Activated CD4-positive, alpha-beta T cell treated with anti-CD3 and anti-CD28 coated beads, Interleukin-2, amount 50 U/mL, for 48 hours (primary cell): ENCODE measurements at places on chromosomes 13 and 19.

GRCh38 chr19:51458051-51458645 is at the start of gene SIGLEC8:
SIGLEC8 (minus strand) TSS chr19:51458454; CDS start chr19:51458387, 67 bp downstream.
- DNase-seq, result no peak

GRCh38 chr19:38211151-38211591 is 12.9 kb downstream of the DPF1 start:
- DNase-seq, result no peak

- DNase-seq, result no peak
Measured at GRCh38 chr19:17266026-17266425, 1.2 kb upstream of the BABAM1 start.

DNA sequence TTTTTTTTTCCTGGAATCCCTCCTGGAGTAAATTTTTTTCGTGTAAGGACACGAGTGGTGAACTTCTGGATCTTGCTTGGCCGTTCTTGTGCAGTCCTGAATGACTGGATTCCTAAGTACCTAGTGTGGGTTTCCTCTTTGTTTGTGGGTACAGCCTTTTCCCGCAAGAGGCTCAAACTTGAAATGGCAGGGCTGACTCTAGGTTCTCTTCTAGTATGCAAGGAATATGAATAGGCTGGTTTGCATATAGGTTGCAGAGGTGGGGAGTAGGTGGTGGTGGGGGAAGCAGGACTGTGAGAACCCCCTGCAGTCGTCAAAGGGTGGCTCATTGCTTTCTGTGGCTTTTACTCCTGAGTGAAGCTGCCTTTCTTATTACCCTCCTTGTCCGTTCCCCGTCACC is 13.6 kb downstream of the UBAC2 start:
- DNase-seq, result peak; percentile 74

DNA sequence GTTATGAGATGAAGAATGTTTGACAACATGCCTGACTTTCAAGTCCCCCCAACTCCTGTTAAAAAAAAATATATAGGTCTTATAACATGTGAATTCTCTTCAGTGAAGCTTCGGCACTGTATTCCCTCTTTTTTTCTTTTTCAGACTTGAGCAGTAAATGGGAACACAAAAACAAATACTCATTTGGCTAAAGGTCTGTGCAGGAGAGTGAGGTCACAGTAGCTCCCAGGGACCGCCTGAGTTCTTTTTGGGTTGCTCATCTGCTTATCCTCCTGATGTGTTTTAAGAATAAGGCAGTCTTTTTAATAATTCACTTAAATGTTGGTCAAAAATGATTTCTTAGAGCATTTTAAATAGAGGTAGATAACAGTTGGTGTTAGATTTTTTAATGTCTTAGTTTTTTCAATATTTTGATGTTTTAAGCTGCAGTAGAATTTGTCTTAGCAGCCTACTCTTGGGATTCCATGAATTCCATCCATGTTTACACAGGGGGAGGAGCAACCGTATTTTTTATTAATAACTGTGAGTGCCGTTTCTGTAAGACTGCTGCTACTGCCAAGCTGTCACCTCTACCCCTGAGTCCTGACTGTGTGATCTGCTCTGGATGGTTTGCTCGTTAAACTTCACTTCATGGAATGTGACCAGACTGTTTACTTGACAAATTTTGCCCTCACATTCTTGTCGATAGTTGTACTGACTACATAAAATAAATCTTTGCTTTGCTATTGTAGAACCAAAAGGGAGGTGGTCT is 14.9 kb downstream of the HNRNPM start:
- no peak for DNase-seq

DNA sequence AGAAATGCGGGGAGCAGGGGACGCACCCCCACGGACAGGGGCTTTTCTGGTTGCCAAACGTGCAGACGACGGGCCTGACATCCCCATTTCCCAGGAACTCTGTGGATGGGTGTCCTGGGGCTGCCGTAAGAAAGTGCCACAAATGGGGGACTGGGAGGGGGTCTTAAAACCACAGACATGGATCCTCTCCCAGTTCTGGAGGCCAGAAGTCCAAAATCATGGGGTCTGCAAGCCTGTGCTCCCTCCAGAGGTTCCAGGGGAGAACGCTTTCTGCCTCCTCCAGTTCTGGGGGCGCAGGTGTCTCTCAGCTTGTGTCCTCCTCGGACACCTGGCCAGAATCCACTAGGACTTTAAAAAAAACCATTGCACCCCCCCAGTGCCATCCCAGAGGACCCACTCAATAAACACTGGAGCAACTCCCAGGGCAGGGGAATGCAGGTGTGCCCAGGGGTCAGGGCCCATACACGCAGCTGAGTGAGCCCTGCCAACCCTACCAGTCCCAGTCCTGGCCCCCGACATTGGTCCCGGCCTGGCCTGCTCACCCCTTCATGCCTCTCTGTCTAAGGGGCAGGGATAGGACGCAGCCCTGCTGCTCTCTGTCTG is 103.9 kb downstream of the GADD45B start:
- no peak for DNase-seq

DNA sequence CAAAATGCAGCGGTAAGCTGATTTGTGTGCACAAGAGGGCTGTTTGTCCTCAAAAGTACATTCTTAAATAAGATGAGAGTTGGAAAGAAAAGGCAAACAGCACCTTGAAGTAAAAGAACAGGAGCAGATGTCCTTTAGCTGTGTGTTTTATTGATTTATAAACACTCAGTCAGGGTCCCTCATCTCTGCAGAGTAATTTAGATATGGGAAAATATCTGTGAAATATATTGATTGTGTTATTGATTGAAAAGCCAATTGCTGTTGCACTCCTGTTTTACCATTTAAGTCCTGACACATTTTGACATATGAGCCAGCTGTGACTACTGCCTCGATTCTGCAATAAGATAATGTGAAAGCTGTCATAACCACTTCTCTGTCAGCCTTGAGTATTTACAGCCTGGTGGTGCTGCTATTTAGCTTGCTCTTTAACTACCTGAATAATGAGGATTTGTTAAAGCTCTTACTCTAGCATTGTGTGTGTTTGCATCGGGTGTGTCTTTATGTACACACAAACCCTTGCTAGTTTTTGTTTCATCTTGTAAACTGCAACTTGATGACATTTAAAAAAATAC is 550.1 kb downstream of the DACH1 start:
- no peak for DNase-seq

- no peak for DNase-seq
Measured at GRCh38 chr13:87052731-87053130, 618.4 kb upstream of the SLITRK5 start.

DNA sequence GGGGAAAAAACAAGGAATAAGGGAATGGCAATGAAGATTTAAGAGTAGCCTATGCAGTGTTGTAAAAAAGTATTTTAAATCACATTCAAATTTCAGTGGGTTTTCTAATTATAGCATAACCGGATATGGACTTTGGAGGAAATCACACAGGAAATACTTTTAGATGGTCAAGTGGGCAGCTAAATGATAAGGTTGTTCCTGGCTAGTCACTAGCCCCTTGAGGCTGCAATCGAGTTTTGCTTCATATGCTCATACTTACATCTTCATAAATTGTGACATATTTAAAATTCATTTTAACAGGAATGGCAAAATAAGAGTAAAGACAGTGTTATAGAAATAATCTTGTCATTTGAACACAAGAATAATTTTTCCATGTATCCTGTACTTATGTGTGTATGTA is 88.9 kb downstream of the WDFY2 start:
- DNase-seq, result no peak

GRCh38 chr19:39438270-39438934 is 2.7 kb upstream of the RPS16 start:
- DNase-seq, result no peak

DNA sequence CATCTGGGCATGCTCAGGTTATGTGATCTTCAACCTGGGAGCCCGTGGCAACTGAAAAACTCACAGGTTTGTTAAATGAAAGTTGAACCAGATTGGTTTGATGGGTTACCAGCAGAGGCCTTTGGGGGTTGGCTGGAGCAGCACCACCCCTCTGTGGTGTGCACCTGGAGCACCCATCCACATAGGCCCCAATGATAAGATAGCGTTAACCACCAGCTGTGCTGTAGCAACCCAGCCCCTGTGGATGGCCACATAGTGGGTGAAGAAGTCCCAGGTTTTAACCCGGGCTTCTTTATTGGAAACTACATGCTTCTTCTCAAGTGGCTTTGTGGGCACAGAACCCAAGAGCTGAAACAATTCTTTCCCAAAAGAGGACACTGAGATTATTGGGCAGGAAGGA is 22.6 kb upstream of the MTIF3 start:
- DNase-seq, result no peak

GRCh38 chr13:95505986-95506385 is 46.5 kb upstream of the CLDN10 start:
- DNase-seq, result no peak
